CD4-positive, CD25-positive, alpha-beta regulatory T cell (primary cell): ENCODE measurements at places on chromosomes 2 and 18. TPM values are rescaled to one million over a fixed set of nuclear protein-coding genes. Genes with fewer than 3 reads are reported as not detected.
A peak's percentile ranks its signal among the peaks of the same experiment; 100 is the strongest.

The IL36A gene
- not detected for total RNA-seq

The IGFBP2 gene
- not detected for total RNA-seq

- no peak overlapping the region for H3K4me3 ChIP-seq
- no peak overlapping the region for H3K27ac ChIP-seq
- peaks cover 45% of the 10 kb centered on the region for H3K36me3 ChIP-seq
- H3K27me3 ChIP-seq = no peaks in the 10 kb centered on the region
Measured at GRCh38 chr2:53911434-53912189, 51.8 kb upstream of the GPR75 start.

The C2orf81 gene
- 1.1 TPM for total RNA-seq

DNA sequence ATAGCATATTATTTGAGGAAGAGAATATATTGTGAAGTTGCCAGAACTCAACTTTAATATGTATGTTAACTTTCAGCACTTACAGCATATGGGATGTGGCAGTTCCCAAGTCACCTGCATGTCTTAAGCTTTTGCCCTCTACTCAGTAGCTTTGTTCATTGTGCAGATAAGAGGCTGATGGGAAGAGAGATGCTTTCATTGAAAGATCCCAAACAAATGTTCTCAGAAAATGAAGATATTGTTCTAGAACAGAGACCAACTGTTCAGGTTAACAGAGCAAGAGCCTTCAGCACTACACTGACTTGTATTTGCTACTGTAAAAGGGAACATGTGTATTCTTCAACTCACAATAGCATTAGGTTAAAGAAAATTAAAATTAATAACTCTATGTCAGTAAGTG is 28.1 kb downstream of the GAREM1 start:
- no peak for DNase-seq
- no peaks in the 10 kb centered on the region for H3K4me1 ChIP-seq
- H3K36me3 ChIP-seq = no peaks in the 10 kb centered on the region
- no peaks in the 10 kb centered on the region for H3K27me3 ChIP-seq

DNA sequence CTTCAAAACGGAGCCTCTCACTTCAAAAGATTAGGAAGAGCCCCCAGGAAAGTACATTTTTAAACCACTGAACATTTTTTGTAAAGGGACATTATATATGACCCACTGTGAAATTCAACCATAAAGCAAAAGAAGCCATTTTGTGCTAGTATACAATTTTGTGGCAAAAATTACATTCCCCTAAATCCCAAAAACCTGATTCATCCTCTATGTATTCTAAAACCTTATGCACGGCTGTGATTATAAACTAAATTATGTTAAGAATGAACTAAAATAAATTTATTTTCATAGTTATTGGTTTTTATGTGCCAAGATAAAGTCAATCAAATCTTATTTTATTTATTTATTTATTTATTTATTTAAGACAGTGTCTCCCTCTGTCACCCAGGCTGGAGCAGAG is 48.5 kb downstream of the RTN4 start:
- H3K36me3 ChIP-seq = no peaks in the 10 kb centered on the region
- H3K4me1 ChIP-seq = peaks cover 40% of the 10 kb centered on the region
- no peak for DNase-seq
- H3K27me3 ChIP-seq = no peaks in the 10 kb centered on the region
- no peak overlapping the region for H3K27ac ChIP-seq

DNA sequence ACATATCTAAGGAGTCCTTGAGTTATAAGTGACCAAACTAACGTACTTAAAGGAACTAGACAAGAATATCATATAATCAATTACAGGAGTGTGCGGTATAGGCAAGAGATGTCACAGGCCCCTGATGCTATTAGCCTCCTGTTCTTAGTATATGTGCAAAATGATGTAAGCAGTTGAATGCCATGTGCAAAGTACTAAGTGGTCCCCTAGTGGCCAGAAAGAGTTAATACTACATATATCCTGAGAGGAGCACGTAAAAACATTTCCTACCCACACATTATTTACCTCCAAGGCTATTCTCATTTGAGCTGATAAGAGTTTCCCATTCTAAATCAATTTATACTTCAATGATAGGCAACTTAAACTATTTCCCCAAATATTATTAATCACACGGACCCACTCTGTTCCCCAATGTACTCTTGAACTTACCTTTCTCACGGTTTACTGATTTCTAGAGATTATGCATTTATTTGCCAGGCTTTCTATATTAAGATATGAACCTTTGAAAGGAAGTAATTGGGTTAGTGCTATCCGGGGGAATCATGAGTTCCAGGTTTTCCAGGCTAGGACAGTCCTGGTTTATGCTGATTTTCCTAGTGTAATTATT is 158.0 kb upstream of the KLHL14 start:
- H3K27ac ChIP-seq = no peak overlapping the region
- H3K36me3 ChIP-seq = no peaks in the 10 kb centered on the region
- no peak for DNase-seq
- no peak overlapping the region for H3K4me3 ChIP-seq
- H3K4me1 ChIP-seq = no peaks in the 10 kb centered on the region

The TSN gene
- total RNA-seq = 61.9 TPM

DNA sequence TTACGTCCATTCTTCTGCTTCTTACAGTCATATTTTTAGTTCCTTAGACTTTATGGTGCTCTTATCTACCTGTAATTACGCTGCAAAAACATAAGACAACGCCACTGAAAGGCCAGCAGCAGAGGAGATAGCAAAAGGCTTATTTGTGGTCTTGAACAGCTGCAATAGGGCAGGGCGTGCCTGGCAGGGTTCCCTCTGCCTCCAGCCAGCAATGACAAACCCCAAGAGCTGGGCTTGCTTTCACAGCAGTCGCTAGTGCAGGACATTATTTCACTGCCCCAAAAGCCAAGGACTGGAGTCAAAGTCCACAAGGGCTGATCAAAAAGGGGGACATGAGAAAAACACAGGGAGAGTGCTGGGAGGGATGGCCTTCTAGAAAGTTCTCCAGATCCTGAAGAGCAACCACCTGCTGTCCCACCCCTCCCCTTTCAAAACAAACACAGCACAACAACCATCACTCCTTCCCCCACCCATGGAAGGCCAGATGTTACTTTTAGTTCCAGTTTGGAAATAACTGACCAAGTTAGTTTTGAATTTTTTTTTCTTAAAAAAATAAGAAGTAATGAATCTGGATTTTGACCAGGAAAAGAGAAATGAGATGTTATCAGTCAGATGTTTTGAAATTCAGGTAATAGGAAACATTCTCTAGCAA is 127.8 kb downstream of the RBMS1 start:
- peaks cover 23% of the 10 kb centered on the region for H3K36me3 ChIP-seq
- H3K27ac ChIP-seq = no peak overlapping the region
- H3K27me3 ChIP-seq = no peaks in the 10 kb centered on the region
- H3K4me3 ChIP-seq = no peak overlapping the region
- peaks cover 5% of the 10 kb centered on the region for H3K4me1 ChIP-seq

DNA sequence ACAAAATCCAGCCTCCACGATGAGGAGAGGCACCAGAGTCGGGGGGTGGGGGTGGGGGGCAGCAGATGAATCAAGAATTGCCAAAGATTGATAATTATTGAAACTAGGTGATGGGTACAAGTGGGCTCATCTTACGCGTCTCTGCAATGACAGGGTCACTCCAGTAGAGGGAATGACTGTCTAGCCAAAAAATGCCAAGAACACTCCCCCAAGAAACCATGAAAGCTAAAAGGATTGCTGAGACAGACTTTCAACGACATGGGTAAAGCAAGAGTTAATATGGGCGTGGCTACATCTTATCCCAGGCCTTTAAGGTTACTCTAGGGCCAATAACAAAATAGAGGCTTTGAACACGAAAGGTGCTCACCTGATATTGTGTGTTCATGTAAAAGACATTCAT is 86.5 kb downstream of the STK39 start:
- no peak overlapping the region for H3K27ac ChIP-seq
- H3K4me3 ChIP-seq = no peak overlapping the region
- DNase-seq = peak; percentile 8
- H3K4me1 ChIP-seq = no peaks in the 10 kb centered on the region
- H3K36me3 ChIP-seq = peaks cover 25% of the 10 kb centered on the region
- H3K27me3 ChIP-seq = no peaks in the 10 kb centered on the region

- peaks cover 2% of the 10 kb centered on the region for H3K27me3 ChIP-seq
- H3K4me1 ChIP-seq = no peaks in the 10 kb centered on the region
- DNase-seq = peak; percentile 13
- H3K36me3 ChIP-seq = no peaks in the 10 kb centered on the region
Measured at GRCh38 chr2:216535454-216535995, 36.9 kb downstream of the RPL37A start.

The USP14 gene
- total RNA-seq = 41.1 TPM
